ENCODE measurements at places on chromosomes 13 and 19.

GRCh38 chr13:30831515-30831914, 74.6 kb upstream of the MEDAG start:
- no peak for DNase-seq

- DNase-seq: no peak
Measured at GRCh38 chr13:27132538-27132937, 39.1 kb downstream of the USP12 start.

- peak; percentile 76 for DNase-seq
Measured at GRCh38 chr19:8641908-8642547, 11.6 kb downstream of the NFILZ start.

DNA sequence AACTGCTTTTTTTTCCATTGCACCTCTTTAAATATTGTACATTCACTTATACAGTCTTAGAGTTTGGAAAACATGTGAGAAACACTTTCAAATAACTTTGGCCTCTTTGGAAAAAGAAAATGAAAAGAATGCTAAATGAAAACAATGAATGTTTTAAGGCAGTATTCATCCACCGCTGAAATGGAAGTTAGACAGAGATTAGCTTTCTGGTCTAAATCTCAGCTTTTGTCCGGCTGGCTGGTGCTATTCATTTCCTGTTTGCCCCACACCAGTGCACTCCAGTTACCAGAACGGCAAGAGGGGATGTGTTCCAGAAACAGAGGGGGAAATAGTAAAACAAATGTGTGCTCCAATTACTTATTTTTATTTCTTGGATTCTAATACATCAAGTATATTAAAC, 1201.3 kb downstream of the EFNB2 start:
- DNase-seq: no peak

GRCh38 chr19:34104096-34104495, 68.2 kb upstream of the LSM14A start:
- DNase-seq: no peak

GRCh38 chr13:75416327-75417011, 65.5 kb downstream of the TBC1D4 start:
- DNase-seq: no peak

- peak; percentile 71 for DNase-seq
Measured at GRCh38 chr13:46288570-46289259, 77.0 kb downstream of the LRRC63 start.

DNA sequence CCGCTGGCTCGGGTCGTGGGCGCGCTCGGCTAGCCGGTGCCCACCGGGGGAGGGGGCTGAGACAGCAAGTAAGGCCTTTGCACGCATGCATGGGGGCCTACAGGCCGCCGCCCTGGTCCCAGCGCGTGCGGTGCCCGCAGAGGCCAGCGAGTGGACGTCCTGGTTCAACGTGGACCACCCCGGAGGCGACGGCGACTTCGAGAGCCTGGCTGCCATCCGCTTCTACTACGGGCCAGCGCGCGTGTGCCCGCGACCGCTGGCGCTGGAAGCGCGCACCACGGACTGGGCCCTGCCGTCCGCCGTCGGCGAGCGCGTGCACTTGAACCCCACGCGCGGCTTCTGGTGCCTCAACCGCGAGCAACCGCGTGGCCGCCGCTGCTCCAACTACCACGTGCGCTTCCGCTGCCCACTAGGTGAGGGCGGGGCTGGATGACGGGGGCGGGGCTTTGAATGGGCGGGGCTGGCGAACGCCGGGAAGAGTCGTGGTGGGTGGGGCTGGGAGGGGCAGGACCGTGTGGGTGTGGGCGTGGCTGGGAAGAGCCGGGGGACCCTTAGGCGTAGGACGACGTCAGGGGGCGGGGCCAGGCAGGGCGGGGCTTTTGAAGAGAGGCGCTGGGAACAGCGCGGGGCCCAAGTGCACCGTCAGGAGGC, 2.1 kb downstream of the CILP2 start:
- peak; percentile 57 for DNase-seq

DNA sequence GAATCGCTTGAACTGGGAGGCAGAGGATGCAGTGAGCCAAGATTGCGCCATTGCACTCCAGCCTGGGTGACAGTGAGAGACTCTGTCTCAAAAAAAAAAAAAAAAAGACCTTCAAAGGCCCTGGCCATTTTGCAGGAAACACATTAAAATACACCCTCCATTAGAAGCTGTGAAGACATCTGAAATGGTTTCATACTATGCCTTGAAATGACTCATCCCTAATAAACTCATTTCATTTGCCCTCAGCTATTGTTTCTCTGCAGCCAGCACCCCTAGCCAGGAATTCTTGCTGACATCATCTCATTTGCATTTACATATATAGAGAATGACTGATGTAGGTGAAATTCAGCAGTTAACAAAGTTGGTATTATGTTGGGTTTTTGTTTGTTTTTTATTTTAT, 8.7 kb downstream of the EML2 start:
- DNase-seq: peak; percentile 67

DNA sequence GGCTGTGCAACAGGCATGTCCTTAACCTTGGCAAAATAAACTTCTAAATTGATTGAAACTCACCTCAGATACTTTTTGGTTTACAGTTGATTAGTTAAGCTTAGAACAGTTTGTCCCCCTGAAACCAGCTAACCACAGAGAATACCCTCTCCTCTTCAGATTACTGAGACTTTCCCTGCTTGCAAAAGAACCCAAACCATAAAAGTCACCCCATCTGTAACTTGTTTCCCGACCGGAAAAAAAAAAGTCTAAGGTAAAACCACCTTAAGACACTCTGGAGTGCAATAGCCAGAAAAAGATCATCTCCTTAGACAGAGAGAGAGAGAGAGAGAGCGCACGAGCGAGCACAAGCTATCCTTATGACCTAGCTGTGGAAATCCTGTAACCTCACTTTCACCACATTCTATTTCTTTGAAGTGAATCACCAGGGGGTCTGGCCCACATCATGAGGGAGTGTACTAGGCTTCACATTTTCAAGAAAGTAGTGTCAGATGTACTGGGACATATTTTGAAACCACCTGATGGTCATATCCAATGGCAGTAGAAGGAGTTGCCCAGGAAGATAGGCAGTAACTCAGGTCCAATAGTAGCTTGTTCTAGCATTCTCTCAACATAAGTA, 11.1 kb upstream of the GTF2F2 start:
- DNase-seq: no peak

DNA sequence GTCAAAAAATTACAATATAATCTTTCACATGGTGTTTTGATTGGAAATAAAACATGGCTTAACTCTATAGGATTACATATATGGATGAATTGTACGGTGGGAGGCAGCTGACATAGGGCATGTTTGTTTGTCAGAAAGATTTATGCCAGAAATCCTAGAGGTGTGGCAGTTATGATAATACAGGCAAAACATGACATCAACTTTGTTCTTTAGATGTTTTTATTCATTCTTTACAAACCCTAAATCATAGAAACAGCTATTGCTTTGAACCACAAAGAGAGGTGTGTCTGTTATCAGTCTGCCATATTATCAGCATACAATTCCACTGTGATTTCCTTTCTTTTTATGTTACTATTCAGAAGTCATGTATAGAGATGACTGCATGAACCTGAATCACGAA, 8.2 kb upstream of the CLDN10 start:
- DNase-seq: no peak

DNA sequence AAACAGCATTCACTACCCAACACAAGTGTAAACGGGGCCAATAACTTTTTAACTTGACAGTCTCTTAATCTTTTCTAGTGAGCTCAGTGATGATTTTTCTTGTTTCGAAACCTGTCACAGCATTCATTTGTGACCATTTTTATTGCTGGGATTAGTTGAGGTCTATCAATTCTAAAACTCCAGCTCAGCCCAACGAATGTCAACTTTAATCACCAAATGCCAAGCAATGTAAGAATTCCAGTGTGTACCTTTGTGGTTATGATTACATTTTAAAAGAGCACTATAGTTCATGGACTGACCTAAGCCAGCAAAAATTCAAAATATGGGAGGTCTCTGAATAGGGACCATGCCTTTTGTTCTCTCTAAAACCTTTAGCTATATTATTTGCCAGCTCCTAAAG, 694.3 kb upstream of the SGCG start:
- no peak for DNase-seq

DNA sequence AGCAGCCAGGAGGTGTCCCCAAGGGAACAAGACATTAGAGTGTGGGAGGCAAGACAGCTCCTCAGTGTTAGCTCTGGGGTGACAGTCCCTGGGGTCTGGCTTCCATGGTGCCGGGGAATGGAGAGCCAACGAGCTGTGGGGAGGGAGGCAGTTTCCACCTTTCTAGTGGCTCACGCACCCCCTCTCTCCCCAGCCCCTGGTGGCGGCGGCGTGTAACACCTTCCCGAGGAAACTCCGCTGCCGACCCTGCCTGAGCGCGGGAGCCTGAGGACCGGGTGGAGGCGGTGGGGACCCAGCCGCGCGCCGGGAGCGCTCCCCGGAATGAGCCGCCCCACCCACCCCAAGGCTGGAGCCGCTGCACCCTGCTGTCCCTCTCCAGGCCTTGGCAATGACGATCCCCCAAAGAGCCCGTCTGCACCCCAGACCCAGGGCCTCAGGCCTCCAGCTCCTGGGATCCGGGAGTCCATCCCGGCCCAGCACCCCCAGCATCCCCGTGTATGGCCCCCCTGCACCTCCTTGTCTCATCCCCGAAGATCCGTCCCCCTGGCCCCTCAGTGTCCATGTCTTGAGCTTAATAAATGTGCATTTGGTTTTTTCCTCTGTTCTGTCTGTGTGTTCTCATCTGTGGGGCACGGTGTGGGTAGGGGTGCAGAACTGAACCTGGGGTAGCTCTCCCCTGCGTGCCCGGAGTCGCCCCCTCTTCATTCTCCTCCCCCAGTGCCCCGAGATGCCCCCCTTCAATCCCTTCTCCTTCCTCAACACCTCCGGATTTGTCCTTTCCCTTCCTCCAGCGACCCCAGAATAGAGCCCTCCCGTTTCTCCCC, 622 bp upstream of the FXYD5 start:
- DNase-seq: peak; percentile 42

GRCh38 chr13:19961489-19961888, 3.0 kb downstream of the ZMYM2 start:
- no peak for DNase-seq

DNA sequence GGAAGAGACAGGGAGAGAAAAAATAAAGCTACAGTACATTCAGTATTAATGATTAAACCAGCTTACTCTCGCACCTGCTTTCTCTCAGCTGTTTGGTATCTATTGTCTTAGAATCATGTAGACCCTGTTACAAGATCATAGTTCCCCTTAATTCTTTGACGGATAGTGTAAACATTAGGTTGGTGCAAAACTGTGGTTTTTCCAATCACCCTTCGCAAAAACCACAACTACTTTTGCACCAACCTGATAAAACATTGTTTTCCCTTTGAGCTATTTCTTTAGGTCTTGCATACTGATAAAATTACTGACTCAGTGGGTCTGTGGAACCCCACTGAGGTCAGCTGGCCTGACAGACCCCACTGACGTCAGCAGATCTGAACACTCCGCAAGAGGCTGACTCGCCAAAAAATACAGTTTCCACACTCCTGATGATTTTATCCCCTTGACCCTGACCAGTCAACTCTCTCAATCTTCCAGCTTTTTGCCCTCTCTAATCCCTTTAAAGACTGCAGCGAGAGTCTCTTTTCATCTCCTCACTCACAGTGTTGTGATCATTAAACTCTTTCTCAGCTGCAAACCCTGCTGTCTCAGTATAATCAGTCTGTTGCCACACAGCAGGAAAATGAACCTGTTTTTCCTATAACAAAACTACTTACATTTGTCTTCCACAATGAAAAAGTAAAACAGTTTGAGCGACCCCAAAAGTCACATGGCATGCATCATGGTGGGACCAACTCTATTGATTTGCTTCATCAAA, 123.9 kb downstream of the SLITRK6 start:
- no peak for DNase-seq
